ENCODE measurements at places on chromosomes 7 and 10.

- no peak for DNase-seq
Observed at GRCh38 chr10:110163841-110164240, 43.6 kb upstream of the MXI1 start.

GRCh38 chr10:17216901-17217395 is 11.1 kb upstream of the VIM start:
- DNase-seq, result no peak

DNA sequence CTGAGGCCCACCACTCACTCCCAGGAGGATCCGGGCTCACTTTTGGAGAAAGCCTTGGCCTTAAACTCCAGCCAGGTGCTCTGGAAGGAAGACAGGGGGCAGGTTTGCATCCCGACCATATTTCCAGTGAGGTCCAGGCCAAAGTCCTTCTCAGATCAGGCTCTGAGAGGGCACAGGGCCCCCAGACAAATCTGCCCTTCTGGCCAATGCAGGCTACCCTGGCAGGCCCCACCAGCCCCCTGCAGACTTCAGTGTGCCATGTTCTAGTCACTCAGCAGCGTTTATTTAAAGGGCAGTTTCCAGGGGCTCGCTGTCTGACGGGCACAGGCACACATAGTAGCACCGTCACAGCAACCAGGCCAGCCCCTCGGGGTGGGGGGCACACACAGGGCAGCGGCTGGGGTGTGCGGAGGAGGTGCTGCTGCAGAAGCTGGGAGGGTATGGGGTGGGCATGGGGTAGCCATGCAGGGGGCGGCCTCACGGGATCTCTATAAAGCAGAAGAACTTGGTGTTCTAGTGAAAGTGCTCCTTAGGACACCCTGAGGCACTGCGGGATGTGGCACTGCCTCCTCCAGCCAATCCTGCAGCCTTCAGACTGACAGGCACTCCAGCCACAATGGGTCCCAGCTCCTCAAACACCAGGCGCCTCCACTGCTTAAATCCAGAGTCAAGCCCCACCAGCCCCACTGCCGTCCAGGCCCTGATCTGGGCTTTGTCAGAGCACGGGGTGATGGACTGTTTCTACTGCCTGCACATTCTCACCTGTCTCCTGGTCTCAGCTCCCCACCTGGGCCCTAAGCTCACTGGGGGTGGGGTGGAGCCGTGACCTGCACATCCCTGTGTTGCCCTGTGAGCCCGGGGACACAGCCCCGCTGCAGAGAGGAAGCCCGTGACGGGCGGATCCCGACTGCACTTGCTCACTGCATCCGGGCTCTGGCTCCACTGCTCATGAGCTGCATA is 9.6 kb upstream of the PYROXD2 start:
- no peak for DNase-seq

DNA sequence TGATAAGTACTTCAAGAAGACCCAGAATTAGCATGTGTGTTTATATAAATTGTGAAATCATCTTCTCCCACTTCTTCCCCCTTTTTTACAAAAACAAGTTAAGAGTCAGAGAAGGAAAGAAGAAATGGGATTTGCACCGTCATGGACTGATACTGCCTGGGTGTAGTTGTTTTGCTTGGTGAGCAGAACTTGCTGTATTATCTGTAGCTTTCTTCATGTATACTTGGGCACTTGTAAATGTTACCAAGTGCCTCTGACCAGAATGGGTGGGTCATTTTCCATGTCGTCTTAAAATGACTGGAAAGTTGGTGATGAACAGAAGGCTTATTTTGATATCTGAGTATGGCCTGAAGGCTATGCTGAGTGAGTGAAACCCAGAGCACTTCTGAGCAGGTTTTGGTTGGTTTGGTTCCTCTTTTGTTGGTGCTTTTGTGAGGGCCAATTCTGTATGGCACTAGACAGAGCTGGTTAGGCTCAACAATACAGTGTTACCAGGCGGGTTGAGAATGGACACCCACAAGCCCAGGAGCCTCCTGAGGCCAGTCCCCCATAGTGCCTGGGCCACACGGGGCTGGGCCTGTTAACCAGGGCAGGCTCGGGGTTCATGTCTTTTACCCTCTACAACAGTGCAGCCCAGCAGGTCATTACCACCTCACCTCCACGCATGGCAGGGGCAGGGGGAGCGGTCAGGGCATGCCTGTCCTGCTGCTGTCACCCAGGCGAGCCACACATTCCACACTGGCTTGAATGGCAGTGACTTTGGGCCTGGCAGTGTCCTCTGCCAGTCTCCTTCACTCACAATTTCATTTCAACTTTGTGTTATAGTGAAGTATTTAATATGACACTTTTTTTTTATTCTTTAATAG is 115.1 kb downstream of the CCNY start:
- peak; percentile 31 for DNase-seq

DNA sequence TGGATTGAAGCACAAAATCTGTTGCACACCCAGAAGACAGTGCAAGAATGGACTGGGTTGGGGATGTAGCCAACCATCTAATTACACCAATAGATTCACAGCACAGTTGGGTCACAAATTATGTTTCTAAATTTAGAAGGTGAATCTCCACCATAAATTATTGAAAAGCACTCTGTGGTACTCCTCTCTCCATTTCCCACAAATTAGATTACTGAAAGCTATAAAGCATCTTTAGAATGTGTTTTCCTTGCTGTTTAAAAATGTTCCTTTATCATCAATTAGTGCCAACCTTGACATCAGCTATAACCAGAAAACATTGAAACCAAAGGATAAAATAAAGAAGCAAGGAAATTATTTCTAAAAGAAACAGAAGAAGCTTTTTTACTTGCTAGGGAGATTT is 39.9 kb upstream of the HDAC9 start:
- no peak for DNase-seq

DNA sequence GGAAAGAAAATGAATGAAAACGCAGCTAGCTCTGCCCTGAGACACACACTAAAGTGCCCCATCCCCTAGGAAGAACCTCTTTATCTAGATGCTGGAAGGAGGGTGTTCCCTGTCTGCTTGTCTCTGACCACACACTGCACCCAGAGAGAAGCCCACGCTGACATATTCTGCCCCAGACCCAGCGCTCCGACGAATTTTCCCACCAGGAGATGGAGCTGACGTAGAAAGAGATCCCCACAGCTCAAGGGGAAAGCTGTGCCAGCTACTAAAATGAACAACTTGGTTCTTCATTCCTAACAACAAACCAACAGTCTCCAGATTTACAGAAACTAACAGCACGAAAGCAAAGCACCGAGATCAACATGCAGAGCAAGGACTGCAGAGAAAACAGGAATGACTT is 73.3 kb downstream of the KIAA1549 start:
- DNase-seq, result no peak

GRCh38 chr10:18211862-18212261 is 71.6 kb downstream of the CACNB2 start:
- DNase-seq, result no peak

DNA sequence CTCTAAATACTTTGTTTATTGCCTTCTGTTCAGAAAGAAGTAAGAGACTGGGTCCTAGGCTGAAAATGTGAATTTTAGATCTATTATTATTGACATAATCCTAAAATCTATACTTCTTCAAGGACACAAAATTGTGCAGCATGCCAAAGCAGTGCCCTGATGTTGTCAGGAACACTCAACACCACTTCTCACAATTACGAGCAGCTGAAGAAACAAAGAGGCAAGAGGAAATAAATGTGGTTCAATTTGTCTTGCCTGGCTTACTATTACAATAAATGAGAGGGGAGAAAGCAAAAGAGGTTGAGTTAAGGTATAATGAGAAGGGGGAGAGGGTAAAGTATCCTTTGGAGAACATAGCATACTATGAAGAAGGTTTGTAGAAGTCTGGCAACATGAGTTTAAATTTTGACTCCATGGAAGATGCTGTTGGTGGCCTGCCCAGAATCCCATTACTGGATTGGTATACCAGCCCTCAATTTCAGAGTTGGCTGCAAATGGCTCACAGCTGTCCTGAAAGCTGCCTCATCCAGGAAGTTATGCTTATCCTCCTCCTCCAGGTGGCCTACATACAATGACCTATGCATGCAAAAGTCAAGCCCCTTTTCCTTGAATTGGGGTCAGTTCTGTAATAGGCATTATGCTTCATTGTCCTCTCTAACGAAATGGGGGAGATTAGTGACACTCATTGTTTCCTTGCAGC is 274.6 kb upstream of the SMIM30 start:
- no peak for DNase-seq

GRCh38 chr7:85010306-85010705 is 176.6 kb downstream of the SEMA3D start:
- no peak for DNase-seq

- no peak for DNase-seq
Observed at GRCh38 chr10:79438021-79438698, 7.3 kb downstream of the ZCCHC24 start.
